ENCODE measurements at places on chromosomes 5 and 9.
A peak's percentile ranks its signal among the peaks of the same experiment; 100 is the strongest.

GRCh38 chr9:133351908-133352634, 4.1 kb downstream of the RPL7A start:
- H3K4me1 ChIP-seq: peaks cover 10% of the 10 kb centered on the region
- no peak overlapping the region for H3K27ac ChIP-seq
- H3K4me3 ChIP-seq: no peak overlapping the region

GRCh38 chr9:96618209-96619123, 1.2 kb downstream of the CDC14B start:
- no peaks in the 10 kb centered on the region for H3K36me3 ChIP-seq
- H3K27ac ChIP-seq: peak overlapping the region; percentile 12
- peak overlapping the region; percentile 88 for H3K4me3 ChIP-seq
- peak; percentile 54 for DNase-seq
- no peaks in the 10 kb centered on the region for H3K27me3 ChIP-seq

- no peaks in the 10 kb centered on the region for H3K4me1 ChIP-seq
- no peaks in the 10 kb centered on the region for H3K36me3 ChIP-seq
- DNase-seq: no peak
- no peak overlapping the region for H3K27ac ChIP-seq
- H3K27me3 ChIP-seq: peaks cover 10% of the 10 kb centered on the region
Observed at GRCh38 chr9:99505936-99506335, 283.9 kb downstream of the SEC61B start.

DNA sequence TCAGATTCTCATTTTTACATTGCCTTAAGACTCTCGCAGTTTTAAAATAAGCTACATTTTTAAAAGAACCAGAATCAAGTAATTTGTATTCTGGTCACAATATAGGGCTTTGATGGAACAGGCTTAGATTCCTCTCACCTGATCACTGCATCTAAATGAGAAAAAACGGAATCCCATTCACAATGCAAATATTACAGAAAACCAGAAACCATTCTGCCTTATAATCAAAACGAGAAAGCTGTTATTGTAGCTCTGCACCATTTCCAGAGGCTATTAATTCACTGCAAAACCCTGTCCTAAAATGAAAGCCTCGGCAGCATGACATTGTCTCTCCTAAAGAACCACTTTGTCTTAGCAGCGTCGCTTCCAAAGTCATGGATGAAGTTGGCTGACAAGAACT, 116.1 kb upstream of the ZNF366 start:
- no peaks in the 10 kb centered on the region for H3K27me3 ChIP-seq
- H3K4me1 ChIP-seq: peaks cover 8% of the 10 kb centered on the region
- H3K27ac ChIP-seq: no peak overlapping the region
- DNase-seq: no peak
- no peaks in the 10 kb centered on the region for H3K36me3 ChIP-seq

DNA sequence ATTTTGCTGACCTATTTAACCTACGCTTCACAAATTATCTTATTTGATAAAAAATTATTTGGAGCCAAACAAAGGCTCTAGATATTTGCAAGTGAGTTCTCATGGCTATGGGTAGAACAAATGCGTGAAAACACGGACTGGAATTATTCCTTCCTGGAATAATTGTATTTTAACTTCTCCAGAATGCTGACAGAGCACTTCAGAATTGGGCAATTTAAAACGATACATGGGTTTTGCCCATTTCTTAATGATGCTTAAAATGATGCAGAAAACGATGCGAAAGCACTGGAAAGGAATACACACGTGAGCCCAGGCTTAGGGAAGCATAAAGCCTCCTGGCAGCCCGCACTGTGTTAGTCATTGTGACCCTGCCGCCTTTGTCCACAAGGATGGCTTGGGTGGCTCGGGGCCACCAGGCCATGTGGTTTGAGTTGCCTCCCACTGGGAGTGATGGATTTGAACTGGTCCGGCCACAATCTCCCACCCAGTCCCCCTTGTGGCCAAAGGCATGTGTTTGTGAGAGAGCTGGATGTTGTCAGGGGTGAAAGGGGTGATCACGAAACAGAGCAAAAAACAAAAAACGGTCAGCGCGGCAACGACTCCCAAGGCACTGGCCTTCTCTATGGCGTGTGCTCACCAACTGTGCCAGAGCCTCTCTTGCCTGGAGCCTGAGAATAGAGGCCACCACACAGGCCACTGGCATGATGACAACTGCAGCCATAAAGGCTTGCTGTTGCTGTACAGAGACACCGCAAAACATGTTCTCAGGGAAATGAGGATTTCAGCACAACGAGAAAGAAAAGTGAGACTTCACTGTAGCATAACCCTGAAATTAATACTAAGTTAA, 234.2 kb upstream of the ADAMTS16 start:
- H3K36me3 ChIP-seq: no peaks in the 10 kb centered on the region
- DNase-seq: no peak
- H3K4me1 ChIP-seq: no peaks in the 10 kb centered on the region
- H3K4me3 ChIP-seq: no peak overlapping the region
- no peak overlapping the region for H3K27ac ChIP-seq
- no peaks in the 10 kb centered on the region for H3K27me3 ChIP-seq

DNA sequence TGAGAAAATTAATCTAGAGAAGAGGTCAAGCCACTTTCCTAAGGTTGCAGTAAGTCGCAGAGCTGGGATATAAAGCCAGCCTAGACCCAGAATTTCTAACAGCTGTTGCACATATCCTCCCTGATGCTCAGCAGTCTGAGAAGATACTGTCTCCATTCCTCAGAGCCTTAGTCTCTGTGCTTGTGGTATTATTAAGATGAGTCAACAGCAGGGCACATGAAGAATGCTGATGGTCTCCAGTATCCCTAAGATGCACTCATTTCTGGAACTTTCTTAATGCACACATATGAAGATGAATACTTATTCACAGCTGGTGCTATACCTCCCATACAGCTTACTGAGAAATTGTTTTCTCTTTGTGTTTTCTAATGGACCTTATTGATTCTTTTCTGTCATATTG, 32.5 kb downstream of the SGCD start:
- peaks cover 5% of the 10 kb centered on the region for H3K36me3 ChIP-seq
- peak; percentile 96 for DNase-seq
- no peak overlapping the region for H3K4me3 ChIP-seq
- H3K27ac ChIP-seq: peak overlapping the region; percentile 95
- no peaks in the 10 kb centered on the region for H3K27me3 ChIP-seq
- peaks cover 17% of the 10 kb centered on the region for H3K4me1 ChIP-seq
